ENCODE measurements at places on chromosomes 13 and 19.

GRCh38 chr13:60326273-60326672 lies 70.7 kb upstream of the TDRD3 start:
- DNase-seq: no peak

GRCh38 chr19:49152119-49152550 lies 3.1 kb downstream of the HRC start:
- no peak for DNase-seq

GRCh38 chr19:27748551-27749152 lies 1464.3 kb downstream of the UQCRFS1 start:
- DNase-seq: no peak

- DNase-seq: no peak
These were observed 73.0 kb upstream of the OXGR1 start for GRCh38 chr13:97067017-97067895.

DNA sequence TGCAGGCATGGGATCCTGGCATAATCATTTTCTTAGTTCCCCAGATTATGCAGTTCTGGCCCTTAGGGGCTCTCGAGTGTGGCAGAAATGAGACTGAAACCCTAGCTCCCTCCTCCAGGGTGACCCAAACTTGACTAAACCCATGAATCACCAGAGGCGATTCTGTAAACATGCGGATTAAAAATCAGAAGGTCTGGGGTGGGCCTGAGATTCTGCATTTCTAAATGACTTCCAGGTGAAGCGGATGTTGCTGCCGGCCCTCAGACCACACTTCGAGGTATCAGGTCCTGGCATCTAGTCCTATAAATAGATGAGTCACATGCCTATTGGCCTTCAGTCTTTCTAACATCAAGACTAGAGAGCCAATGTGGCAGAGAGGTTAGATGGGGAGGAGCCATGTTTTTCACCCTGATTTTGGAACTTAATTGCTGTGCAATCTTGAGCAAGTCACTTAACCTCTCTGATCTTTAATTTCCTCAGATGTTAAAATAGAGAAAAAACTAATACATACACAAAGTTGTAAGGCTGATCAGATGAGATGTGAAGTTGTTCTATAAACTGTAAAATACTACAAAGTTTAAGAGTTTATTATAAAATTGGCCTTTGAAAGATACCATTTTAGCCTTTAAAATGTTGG lies 431.2 kb downstream of the FOXO1 start:
- no peak for DNase-seq

GRCh38 chr19:47109541-47110375 lies 3.8 kb downstream of the ZC3H4 start:
- DNase-seq: peak; percentile 11

- no peak for DNase-seq
These were observed 16.1 kb upstream of the TPRX2 start for GRCh38 chr19:47842941-47843340.
